RWPE2 (cell line): ENCODE measurements at places on chromosomes 4 and X.

- DNase-seq: no peak
Observed at GRCh38 chr4:2686379-2687265, 69.5 kb downstream of the TNIP2 start.

DNA sequence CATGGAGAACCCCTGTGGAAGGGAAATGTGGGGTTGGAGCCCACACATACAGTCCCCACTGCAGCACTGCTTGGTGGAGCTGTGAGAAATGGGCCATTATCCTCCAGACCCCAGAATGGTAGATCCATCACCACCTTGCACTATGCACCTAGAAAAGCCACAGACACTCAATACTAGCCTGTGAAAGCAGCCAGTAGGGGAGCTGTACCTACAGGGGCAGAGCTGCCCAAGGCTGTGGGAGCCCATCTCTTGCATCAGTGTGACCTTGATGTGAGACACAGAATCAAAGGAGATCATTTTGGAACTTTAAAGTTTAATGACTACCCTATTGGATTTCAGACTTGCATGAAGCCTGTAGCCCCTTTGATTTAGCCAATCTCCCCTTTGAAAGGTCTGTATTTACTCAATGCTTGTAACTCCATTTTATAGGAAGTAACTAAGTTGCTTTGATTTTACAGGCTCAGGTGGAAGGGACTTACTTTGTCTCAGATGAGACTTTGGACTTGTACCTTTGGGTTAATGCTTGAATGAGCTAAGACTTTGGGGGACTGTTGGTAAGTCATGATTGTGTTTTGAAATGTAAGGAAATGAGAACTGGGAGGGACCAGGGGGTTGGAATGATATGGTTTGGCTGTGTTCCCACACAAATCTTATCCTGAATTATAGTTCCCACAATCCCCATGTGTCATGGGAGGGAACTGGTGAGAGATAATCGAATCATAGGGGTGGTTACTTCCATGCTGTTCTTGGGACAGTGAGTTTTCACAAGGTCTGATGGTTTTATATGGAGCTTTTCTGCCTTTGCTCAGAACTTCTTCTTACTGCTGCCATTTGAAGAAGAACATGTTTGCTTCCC lies 352.6 kb downstream of the INPP4B start:
- DNase-seq: no peak

DNA sequence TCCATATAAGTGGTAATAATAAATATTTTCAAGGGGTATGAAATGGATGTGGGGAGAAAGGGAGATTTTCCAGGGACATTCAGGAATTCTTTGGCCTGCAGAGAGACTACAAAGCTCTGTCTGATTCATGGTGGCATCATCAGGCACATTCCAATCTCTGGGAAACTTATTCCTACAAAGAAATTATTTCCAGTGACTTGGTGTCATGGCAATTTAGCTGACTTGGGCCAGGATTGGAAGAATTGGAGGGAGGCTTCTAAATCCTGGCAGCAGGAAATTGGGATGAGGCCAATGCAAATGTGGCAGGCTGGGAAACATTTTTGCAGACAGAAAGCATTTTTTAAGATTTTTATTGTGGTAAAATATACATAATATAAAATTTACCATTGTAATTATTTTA lies 204.6 kb downstream of the RTL9 start:
- no peak for DNase-seq

DNA sequence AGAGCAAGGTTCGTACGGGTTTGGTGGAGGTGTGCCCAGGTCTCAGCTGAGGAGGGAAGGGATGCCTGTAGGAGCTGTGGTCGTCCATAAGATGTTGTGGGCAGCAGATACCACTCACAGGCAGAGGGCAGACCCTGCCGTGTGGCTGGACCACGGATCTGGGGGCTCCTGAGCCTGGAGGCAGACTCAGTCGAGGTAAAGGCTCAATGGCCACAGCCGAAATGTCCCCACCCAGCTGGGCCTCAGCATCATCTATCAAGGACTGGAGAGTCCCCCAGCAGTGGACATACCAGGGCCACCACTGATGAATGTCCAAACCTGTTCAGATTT lies 98.5 kb downstream of the DHRSX start:
- no peak for DNase-seq

- no peak for DNase-seq
Observed at GRCh38 chr4:83320548-83320947, 14.1 kb downstream of the HPSE start.

GRCh38 chr4:79247695-79248394 lies 78.0 kb downstream of the NAA11 start:
- no peak for DNase-seq

GRCh38 chrX:54817220-54817820 lies 9.8 kb downstream of the MAGED2 start:
- DNase-seq: no peak

GRCh38 chrX:31500921-31501320 lies 429.1 kb upstream of the FTHL17 start:
- DNase-seq: no peak

DNA sequence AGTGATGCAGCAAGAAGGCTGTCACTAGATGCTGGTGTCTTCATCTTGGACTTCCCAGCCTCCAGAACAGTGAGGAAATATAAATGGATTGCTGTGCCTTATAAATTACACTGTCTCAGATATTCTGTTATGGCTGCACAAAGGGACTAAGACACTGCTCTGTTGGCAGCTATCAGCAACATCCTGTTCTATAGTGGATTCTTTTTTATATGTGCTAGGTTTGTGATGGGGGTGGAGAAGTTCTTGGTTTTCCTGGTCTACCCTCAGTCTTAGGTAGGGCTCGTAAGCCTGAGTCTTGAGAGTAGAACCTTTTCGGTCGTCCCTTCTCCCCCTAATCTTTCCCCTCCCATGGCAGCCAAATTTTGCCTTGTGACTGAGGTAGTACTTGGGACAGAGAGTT lies 17.3 kb downstream of the STIM2 start:
- DNase-seq: no peak

DNA sequence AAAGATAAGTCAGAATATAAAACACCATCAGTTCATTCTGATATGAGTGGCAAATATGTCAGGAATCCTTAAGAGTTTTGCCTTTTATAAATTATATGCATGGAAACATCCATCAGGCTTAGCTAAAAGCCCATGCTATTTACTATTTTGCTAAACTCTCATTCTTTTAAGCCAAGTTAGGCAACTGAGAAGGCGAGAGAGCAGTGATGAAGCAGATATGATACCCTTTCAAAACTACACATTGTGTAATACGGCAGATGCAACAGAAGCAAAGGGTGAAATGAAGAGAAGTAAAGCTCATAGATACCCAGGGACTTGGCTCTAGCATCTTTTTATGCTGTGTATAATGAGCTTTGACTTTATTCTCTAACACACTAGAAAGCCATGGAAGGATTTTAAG lies 95.8 kb downstream of the SLIT2 start:
- no peak for DNase-seq

DNA sequence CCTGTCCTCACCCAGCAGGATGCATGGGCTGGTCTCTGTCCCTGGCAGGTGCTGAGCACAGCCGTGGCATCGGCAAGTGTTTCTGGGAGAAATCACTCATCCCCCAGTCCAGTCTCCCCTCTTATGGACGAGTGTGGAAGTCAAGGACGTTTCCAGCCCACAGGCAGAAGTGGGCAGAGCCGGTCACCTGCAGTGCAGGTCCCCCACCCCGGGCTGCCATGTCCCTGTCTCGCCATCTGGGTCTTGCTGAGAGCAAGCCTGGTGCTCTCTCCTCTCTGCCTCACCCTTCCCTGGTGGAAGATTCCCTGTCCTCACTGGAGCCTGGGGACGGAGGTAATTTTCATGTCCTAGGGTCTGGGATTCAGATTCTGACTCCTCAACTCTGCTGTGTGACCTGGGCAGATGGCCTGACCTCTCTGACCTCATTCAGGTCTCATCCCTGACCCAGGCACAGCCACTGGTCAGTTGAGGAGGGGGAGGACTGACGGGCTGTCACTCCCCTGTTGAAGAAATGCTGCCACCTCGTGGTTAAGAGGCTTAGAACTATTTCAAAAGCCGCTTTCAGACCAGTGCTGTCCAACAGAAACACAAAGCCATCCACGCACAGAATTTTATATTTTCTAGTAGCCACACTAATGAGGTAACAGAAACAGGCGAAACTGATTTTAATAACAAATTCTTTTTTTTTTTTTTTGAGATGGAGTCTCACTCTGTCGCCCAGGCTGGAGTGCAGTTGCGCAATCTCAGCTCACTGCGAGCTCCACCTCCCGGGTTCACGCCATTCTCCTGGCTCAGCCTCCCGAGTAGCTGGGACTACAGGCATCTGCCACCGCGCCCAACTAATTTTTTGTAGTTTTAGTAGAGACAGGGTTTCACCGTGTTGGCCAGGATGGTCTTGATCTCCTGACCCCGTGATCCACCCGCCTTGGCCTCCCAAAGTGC lies 1.8 kb downstream of the CPZ start:
- DNase-seq: no peak

DNA sequence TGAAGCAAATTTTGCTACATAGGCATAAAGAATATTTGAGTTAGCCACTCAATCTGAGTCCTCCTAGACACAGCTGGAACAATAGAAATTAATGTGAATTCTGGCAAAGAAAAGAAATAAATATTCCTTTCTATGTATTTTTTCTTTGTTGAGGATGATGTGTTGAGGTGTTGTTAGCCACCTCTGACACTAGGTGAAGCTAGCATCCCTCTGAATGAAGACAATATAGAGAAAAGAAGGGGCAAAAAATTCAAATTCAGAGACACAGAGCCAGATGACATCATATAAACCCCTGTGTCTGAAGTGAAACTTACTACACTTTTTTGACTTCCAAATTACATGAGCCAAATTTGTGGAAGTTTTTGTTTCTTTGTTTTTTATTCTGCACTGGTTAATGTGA lies 34.6 kb upstream of the TMPRSS11D start:
- DNase-seq: no peak

DNA sequence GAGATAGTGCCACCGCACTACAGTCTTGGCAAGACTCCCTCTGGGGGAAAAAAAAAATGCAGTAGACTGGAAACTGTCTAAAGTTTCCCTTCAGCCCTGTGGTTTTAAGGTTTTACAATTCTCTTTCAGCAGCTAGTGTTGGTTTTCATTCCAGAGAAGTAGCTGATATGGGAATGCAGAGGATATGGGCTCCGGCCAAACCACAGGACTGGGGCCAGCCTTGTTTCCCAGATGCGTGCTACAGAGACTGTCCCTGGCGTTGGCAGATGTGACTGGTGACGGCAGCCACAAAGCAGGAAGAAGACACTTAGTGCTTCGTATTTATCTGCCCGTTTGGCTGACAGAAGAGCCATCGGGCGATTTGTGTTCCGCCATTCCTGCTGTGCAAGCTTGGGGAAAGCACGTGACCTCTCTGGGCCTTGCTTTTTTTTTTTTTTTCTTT lies 43.2 kb downstream of the ZBTB49 start:
- DNase-seq: no peak

- no peak for DNase-seq
Observed at GRCh38 chr4:128162434-128162833, 101.3 kb downstream of the LARP1B start.

DNA sequence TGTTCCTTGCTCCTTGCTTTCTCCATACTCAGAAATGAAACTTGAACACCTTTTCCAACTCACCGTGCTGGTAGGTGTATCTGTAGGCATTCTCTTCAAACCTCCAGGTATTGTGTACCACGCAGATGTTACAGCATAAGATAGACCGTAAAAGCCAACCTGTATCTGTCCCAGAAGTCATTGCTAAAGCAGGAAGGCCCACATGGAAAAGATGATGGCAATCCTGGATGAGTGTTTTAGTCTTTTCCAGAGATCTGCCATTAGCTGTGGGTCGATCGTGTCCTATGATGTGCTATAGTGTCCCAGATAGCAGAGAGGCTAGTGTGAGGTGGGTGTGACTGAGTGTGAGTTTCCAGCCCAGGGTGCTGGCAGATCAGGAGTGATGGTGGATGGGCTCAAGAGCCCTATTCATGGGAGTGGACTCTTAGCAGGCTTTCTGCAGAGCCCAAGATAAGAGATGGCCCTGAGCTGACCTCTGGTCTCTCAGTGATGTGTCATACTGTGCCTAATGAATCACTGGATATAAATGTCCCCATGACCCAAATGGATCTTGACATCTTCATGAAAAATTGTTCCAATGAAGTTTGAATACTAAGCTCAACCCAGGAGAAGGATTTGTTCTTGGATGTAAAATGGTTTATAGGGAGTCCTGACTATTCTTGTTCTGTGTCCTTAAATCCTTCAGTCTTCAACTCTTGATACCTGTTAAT lies 69.1 kb upstream of the WDR1 start:
- no peak for DNase-seq

GRCh38 chr4:110268352-110268751 lies 69.9 kb upstream of the ELOVL6 start:
- no peak for DNase-seq

GRCh38 chr4:30744957-30745640 lies 24.9 kb downstream of the PCDH7 start:
- DNase-seq: no peak

DNA sequence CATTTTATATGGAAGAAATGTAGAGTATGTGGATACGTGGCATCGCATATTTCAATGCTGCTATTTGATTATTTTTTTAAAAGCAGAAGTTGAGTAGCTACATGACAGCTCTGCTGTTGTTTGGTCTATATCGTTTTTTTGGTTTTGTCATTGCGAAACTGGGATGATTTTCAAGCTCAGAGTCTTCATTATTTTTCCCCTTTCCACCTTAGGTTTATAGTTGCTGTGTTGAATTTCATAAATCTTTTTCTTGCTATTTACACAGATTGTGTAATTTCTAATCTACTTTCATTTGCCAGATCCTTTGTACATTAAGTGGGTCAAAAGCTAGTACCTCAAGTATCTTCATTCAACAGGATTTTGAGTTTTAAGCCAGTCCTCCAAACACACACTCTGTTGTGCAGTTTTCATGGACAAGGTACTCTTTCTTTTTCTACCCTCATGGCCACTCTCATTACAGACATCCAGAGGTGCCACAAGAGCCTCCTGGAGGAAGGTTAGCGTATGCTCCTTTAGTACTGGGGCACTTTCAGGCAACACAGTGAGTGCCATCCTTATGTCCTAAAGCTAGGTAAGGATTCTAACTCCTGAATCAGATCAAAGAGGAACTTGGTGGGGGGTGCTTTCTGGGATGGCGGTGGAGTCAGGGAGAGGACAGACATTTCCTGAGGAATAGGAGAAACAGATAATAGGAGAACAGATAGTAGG lies 123.2 kb downstream of the FHIP1A start:
- no peak for DNase-seq

DNA sequence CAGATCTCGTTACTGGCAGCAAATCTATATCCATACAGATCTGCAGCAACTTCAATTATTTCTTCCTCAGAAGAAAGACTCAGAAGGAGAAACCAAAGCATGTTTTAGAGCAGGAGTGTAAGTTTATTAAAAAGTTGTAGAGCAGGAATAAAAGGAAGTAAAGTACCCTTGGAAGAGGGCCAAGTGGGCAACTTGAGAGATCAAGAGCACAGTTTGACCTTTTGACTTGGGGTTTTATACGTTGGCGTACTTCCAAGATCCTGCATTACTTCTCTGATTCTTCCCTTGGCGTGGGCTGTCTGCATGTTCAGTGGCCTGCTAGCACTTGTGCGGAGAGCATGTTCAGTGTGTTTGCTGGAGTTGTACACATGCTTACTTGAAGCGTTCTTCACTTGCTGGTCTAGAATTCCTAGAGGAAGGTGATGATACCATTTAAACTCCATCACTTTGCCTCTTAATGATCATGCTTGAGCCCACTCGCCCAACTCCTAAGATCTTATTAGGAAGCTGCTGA lies 1114.7 kb upstream of the PABPC4L start:
- DNase-seq: no peak

- DNase-seq: no peak
Observed at GRCh38 chr4:105184316-105184980, 37.8 kb downstream of the TET2 start.
